ENCODE measurements at places on chromosomes 13 and 19.

DNA sequence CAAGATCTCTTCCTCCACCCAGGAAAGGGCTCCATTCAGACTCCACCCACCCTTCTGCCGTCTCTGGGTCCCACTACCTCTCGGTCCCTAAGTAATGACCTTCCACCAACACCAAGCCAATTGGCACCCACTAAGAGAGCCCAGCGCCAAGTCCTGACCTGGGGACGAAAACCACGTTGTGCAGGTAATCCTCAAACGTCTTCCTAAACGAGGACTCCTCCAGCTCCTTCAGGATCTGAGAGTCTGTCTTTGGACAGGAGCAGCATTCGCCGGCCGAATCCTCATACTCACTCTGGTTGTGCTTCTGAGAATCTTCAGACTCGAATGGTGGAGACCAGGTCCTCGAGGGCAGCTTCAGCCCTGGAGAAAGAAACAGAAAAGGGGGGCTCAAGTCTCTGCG is 83.1 kb downstream of the ZNF557 start:
- no peak for DNase-seq

- DNase-seq: no peak
These were observed 73.2 kb upstream of the RFC3 start for GRCh38 chr13:33744589-33745369.

DNA sequence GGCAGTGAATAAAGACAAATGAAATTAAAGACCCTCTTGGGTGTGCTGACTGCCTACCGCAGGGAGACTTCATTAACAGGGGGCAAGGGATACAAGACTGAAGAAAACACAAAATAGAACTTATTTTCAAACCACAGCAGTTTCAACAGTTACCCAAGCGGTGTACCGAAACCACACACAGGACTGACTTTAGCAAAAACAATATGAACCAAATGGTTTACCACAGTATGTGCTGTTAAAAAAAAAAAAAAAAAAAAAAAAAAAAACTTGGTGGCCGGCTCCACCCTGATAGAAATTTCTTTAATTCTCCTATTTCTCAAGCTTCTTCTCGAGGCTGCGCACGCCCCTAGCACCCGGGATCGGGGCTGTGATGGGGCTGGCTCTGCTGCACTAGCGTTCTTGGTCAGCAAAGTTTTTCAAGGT is 42.6 kb downstream of the KLF2 start:
- peak; percentile 69 for DNase-seq

DNA sequence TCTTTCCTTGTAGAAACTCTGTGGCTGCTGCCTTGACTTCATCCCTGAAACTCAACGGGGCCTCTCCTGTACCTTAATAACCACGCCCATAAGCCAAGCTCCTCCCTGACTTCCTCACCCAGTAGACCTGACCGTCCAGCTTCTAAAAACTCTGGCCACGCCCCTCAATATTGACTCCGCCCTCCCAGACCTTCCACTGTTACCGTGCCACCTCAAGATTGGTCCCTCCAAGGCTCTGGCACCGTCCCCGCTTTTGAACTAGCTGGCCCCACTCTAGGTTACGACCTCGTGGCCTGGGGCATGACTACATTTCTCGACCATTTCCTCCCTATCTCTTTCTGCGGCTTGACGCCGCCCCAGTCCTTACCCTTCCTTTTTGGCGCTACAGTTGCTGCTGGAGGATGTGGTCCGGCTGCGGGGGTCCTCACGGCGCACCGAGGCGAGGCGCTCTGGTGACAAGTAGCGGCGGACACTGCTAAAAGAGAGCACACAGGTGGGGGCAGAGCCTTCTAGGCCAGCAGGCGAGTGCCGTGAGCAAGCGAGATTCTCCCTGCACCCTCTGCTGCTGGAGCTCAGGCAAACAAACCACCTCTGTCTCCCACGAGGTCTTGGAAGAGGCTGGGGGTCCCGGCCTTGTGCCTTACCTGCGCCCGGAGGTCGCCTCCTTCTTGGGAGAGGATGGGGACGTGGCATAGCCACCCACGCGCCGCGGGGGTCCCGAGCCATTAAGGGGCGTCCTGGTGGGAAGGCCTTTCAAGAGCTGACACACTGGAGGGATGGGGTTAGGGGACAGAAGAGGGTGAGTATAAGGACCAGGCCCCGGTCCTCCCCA is 2.3 kb upstream of the EML2 start:
- peak; percentile 81 for DNase-seq
